ENCODE measurements at places on chromosomes 6 and 20. TPM values are rescaled to one million over a fixed set of nuclear protein-coding genes. Genes with fewer than 3 reads are reported as not detected.
A peak's percentile ranks its signal among the peaks of the same experiment; 100 is the strongest.

RUNX2 gene
- total RNA-seq, result 5.1 TPM

DNA sequence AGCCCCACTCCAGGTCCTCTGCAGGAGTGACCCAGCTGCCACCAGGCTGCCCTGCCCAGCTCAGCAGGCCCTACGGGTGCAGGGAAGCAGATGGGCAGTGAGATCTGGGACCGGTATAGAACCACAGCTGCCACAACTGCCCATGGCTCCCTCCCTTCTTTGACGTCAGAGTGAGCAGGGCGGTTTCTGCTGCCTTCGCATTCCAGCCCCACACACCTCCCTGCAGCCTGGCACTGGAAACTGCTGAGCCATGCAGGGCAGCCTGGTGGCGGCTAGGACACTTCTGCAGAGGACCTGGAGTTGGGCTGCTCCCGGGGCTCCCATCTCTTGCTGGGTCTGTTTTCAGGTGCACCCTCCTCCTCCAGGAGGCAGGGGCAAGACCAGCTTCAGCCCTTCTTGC lies 101.6 kb upstream of the CD93 start:
- peaks cover 5% of the 10 kb centered on the region for H3K4me1 ChIP-seq
- no peaks in the 10 kb centered on the region for H3K36me3 ChIP-seq

SNAP91 gene
- not detected for total RNA-seq

CLPSL2 gene
- total RNA-seq, result not detected

RNF144B gene
- total RNA-seq, result 12.5 TPM

DNA sequence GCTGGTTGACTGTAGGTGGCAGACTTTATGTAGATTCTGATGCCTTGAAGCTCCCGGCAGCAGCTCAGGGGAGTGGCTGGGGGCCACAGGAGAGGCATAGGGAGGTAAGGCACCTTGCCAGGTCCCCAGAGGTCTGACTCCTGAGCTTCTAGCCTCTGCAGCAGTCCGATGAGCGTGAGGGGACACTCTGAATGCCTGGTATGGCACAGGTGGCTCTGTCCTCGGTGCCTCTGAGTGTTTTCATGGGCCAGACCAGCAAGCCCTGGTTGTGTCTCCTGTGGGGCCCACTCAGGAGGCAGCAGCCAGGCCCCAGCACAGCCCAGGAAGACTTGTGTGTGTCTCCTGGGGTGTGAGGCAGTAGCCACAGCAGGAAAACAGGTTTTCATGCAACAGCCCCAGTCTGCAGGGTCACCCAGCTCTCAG lies 39.7 kb upstream of the IRF4 start:
- H3K4me1 ChIP-seq, result no peaks in the 10 kb centered on the region
- DNase-seq, result no peak
- peaks cover 53% of the 10 kb centered on the region for H3K36me3 ChIP-seq
- H3K4me3 ChIP-seq, result no peak overlapping the region

DNA sequence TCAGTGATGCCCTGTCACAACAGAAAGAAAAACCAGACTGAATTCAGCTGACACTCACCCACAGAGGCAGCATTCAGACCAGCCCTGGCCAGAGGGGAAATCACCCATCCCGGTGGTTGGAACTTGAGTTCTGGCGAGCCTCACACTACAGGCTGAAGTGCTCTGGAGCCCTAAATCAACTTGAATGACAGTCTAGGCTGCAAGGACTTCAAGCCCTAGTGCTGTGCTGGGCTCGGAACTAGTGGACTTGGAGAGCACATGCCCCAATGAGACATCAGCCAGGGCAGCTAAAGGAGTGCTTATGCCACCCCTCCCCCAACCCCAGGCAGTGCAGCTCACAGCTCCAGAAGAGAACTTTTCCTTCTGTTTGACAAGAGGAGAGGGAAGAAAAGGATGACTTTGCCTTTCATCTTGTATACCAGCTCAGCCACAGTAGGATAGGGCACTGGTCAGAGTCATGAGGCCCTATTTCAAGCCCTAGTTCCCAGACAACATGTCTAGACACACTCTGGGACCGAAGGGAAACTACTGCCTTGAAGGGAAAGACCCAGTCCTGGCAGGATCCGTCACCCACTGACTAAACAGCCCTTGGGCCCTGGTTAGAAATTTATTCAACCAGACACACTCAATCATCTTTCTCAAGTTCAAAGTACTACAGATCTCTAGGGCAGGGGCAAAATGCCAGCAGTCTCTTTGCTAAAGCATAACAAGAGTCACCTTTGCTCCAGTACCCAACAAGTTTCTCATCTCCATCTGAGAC lies 43.2 kb upstream of the PNRC1 start:
- H3K4me3 ChIP-seq, result no peak overlapping the region
- H3K4me1 ChIP-seq, result peaks cover 46% of the 10 kb centered on the region
- no peaks in the 10 kb centered on the region for H3K36me3 ChIP-seq
- no peaks in the 10 kb centered on the region for H3K27me3 ChIP-seq

DNA sequence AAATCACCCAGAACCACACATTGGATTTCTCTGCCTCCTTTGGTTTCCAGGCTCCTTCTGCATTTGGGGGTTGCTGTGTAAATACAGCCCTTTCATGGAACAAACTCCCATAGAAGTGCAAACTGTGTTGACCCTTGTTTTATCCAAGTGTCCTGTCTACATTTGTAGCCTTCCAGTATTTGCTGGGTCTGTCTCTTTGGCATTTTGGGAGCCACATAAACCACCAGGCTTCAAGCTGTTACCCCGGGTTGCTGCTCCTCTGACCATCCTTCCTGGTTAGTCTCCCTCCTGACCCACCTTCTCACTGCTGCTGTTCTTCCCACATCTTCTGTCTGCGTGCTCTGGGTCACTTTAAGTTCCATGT lies 7.6 kb upstream of the MTHFD1L start:
- no peak for DNase-seq
- H3K27ac ChIP-seq, result peak overlapping the region; percentile 80
- H3K36me3 ChIP-seq, result no peaks in the 10 kb centered on the region
- no peak overlapping the region for H3K4me3 ChIP-seq

GSTA1 gene
- total RNA-seq, result not detected
